Natural killer cell treated with Interleukin-12 subunit alpha and Interleukin-12 subunit beta and Interleukin-15 and Interleukin-18, amount 100 ng/mL, for 72 hours (primary cell): ENCODE measurements at places on chromosomes 6 and 20. TPM values are rescaled to one million over a fixed set of nuclear protein-coding genes. Genes with fewer than 3 reads are reported as not detected.

GRCh38 chr6:95366414-95366813 is 210.9 kb upstream of the MANEA start:
- DNase-seq, result no peak

GRCh38 chr6:109449795-109450673 is 5.5 kb downstream of the MICAL1 start:
- DNase-seq, result no peak

GRCh38 chr6:93968126-93968525 is 548.8 kb upstream of the EPHA7 start:
- DNase-seq, result no peak

F13A1 gene
- not detected for total RNA-seq

GRCh38 chr6:47137073-47137472 is 94.9 kb upstream of the ADGRF1 start:
- DNase-seq, result no peak

- no peak for DNase-seq
These were observed 329.8 kb upstream of the SOX4 start for GRCh38 chr6:21263531-21264287.

IL17A gene
- 0.22 TPM for total RNA-seq

- DNase-seq, result no peak
These were observed 661.3 kb downstream of the CD109 start for GRCh38 chr6:74357321-74357720.

GRCh38 chr6:139538366-139538765 is 163.9 kb upstream of the CITED2 start:
- no peak for DNase-seq

IL20RA gene
- not detected for total RNA-seq

FOXO3 gene
- 17.8 TPM for total RNA-seq

TMEM74B gene
- total RNA-seq, result not detected

GRCh38 chr6:154887051-154887450 is 108.1 kb upstream of the TIAM2 start:
- no peak for DNase-seq

BFSP1 gene
- 0.20 TPM for total RNA-seq

DNA sequence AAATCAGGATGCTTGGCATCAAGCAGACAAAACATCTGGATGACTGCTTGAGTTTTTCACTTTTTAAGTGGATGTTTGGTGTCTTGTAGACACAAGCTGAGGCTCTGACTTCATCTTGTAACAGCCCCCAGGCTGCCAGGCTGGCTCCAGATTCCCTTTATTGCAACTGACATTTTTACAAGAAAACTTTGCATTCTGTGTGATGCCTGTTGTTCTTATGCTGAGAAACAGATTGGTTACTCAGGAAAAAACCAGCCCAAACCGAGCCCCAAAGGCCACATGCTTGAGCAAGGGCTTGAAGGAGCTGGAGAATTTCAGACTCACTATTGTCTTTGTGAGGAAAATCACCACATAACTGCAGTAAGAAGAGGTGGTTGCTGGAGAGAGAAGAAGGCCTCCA is 98.4 kb upstream of the PREP start:
- DNase-seq, result no peak

ANKRD6 gene
- 1.6 TPM for total RNA-seq

DNA sequence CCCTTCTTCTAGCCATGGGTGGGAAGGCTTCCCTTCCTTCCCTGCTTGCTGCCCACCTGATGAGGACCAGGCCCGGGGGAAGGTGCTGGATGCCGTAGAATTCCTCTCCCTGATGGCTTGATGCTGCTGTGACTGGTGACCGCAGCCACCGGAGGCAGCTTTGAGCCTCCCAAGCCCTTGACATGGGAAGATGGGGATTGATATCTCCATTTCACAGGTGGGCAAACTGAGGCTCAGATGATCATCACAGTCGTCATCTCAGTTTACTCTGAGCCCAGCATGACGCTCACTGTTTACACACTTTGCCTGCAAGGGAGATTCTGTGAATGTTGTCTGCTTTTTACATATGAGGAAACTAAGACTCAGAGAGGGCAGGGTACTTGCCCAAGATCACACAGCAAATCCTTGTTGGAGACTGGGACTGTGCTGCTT is 43.9 kb downstream of the SRC start:
- peak; percentile 10 for DNase-seq

DNA sequence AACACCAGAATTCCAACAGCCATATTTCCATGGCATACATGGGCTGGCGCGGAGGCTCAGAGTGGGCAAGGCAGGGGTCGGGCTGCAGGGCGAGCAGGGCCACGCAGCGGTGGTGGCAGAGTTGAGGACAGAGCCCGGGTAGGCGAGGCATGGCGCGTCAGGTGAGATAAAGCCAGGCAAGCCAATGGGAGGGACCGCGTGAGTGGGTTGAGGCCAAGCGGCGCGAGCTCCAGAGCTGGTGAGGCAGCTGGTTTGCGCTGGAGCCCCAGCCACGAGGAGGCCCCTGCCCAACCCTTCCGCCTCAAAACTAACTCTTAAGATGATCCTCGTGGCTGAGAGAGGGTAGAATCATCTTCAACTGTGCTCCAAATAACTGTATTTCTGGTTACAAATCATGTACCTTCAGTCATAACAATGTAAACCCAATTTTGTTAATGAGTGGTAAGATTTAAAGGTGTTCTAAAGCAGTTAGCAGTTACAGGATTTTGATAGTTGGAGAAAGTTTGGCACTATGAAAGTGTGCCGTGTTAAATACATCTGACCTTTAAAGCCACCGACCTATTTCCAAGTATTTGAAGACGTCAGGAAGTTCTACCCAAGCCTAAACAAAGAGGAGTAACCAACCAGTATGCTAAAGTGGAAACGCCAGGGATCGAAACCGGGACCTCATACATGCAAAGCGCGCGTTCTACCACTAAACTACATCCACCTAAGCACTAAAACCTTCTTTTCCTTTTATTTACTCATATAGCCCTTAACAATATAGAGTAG is 107.9 kb downstream of the GPX5 start:
- DNase-seq, result no peak

DNA sequence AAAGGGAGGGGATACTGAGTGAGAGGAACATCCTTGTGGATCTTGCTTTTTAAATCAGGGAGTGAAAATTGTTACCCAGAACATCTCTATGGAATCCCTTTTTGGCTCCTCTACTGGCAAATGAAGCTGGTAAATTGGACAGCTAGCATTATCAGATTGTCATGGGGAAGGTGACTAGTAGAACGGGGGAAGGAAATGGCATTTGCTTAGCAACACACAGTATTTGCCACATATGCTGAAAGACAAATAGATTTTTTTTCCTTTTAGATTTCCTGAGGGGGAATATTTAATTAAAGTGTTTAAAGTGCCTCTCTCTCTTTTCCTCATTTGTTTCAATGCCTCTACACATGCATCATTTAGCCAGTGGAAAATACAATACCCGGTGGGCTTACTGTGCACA is 573.5 kb downstream of the BCKDHB start:
- no peak for DNase-seq

DNA sequence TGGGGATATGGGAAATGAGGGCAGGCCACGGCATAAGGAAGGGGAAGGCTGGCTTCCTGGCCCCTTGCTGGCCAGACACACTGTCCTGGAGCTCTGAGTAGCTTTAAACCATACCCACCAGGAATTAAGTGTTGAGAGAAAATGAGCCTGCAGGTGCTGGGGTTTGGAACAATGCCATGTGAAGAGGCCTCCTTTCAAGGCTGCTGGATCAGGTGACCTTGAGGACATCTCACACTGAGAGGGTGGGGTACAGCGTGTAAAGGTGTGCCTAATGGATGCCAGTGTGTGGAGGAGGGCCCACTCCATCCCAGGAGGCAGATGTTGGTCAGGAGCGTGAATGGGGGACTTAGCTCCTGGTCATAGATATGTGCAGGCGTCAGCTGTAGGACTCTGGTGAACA is 74.8 kb upstream of the MLN start:
- DNase-seq, result no peak

CCHCR1 gene
- 29.2 TPM for total RNA-seq

DNA sequence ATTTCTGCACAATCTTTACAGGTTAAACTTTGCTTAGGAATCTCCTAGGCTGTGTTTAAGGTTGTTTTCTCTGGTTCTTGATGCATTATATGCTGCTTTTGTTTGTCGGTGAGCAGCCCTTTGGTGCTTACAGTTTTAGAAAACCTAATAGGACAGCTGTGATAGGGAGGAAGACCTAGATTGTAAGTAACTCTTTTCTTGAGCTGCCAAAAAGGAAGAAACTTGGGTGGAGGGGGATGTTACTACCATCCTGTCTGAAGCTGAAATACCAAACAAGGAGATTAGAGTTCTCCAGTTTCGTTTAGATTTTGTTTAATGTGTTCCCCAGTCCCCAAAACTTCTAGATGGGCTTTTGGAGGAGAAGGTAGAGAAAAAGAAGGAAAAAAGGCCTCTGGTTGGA is 72.0 kb downstream of the ANKS1A start:
- DNase-seq, result no peak

DNA sequence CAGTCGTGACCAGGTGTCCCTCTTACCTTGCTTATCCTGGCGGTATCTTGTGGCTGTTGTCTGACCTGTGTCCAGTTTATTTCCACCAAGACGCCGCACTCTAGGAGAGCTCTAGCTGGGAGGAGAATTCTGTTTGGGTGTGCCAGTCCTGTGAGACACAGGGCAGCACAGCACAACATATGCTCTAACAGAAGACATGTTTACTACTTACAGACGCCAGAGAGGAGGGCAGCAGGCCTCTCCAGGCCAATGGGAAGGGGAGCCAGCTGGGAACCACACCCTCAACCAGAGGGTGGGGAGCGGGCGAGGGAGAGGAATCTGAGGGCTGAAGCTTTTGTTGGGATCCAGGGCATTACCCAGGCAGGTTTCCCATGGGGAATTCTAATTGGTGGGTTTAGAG is 25.2 kb upstream of the FERMT1 start:
- no peak for DNase-seq

TMEM200A gene
- 1.2 TPM for total RNA-seq

- no peak for DNase-seq
These were observed 1.6 kb upstream of the TFEB start for GRCh38 chr6:41736800-41737555.

DNA sequence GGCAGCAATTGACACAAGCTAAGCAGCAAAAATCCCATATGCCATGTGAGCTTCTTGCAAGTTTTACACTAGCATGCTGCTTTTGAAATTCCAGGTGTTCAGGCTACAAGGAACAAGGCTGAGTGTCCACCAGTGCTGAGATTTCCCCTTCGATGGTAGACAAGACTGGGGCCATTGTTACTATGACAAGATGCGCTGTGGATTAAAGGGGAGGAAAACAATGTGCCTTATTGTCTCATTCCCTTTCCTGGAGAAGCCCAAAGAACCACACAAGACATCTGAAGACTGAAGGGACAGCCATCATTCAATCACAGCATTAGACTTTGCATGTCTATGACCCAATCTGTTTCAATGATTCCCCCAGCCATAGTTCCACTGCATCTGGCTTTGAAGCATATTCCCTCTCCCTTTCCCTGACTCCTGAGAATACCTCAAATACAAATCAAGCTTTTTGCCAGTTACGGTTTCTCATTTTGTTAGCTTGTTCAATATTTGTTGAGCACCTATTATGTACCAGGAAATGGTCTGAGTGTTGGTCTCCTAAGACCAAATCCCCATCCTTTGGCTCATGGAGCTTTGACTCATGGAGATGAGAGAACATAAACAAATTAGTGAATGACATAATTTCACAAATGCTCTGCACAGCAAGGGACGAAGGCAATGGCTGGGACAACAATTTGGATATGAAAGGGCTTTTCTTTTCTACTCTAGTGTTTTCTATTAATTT is 23.4 kb upstream of the SCGN start:
- no peak for DNase-seq

RNF182 gene
- not detected for total RNA-seq

DNA sequence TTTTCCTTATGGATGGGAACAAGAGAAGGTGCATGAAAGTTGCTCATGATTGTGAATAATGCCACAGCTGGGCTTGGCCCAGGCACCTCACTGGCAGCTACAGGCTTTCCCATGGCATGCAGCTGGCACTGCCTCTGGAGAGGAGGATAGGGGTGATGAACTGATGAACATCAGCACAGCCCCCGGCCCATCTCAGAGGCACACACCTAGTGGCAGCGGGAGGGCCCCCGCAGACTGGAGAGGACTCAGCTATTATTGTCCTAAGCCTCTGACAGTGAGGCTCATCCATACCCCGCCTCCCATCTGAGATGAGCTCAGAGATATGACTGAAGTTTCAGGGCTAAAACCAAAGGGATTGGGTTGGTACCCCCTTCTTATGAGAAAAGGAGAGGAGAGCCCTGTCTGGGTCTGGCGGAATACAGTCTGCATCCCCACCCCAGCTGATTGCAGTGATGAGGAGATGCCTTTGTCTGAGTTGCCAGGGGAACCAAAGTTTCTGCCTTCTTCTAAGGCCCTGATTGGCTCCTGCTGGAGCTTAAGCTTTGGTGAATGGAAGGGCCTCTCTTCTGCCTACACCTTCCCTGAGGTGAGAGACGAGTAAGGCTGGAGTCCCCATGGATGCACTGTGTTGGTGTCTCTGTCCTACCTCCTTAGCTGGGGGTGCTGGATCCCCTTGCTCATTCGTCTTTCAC is 27.6 kb upstream of the EPB41L1 start:
- DNase-seq, result no peak

C6orf58 gene
- not detected for total RNA-seq

DNA sequence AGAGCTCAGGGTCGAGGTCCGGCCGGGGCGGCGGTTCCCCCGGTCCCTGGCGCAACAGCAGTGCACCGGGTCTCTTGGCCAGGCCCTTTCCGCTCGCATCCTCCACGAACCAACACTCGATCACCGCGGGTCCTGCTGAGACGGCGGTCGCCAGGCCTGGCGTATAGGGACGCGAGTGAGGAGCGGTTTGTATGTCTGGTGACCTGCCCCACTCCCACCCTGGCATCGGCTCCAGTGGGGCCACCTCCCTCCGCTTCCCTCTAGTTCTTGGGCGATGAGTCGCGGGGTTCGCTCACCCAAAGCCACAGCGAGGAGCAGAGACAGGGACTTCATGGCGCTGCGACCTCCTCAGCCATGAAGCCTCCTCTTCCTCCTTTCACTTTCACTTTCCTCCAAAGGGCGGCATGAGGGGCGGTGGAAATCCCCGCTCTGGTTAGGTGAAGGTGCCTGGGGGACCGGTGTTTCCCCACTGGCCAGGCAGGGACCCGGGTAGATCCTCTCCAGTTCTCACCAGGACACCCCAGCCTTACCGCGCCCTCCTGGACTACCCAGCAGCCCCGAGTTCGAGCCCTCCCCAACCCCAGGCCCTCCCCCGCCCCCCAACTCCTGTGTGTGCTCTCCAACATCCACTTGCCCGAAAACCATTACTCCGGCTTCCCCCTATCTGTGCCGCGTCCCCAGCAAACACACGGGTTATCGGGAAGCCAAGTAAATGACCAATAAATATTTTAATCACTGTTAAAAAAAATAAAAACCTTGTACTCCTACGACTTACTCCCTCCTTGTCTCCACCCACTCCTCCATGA is at the start of gene TAPBP:
Gene TAPBP (minus strand): TSS at position 370 of the 806 bp plus-strand sequence. CDS start 37 bp downstream, at position 333.
- peak; percentile 93 for DNase-seq
